HFF-Myc (cell line): ENCODE measurements at places on chromosomes 11 and 22.

GRCh38 chr11:67349036-67349435 is 4.3 kb downstream of the POLD4 start:
- no peak for DNase-seq

DNA sequence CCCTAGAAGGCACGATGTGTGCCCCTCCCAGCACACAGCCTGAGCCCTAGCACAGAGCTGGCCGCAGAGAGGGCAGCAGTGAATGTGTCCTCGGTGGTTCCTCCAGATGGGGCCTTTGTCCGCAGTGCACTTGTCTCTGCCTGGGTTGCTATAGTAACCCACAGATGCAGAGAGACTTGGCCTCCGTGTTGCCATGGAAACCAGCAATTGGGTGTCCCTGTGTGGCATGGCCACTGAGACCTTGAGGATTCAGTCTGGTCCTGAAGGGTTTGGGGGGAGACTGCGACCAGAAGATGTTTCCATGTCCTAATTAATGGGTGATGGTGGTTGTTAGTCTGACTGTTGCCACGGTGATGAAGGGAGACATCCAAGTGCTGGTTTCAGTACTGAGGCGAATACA is 42.6 kb upstream of the TUB start:
- DNase-seq = no peak

GRCh38 chr11:8342821-8343681 is 79.4 kb upstream of the LMO1 start:
- no peak for DNase-seq

DNA sequence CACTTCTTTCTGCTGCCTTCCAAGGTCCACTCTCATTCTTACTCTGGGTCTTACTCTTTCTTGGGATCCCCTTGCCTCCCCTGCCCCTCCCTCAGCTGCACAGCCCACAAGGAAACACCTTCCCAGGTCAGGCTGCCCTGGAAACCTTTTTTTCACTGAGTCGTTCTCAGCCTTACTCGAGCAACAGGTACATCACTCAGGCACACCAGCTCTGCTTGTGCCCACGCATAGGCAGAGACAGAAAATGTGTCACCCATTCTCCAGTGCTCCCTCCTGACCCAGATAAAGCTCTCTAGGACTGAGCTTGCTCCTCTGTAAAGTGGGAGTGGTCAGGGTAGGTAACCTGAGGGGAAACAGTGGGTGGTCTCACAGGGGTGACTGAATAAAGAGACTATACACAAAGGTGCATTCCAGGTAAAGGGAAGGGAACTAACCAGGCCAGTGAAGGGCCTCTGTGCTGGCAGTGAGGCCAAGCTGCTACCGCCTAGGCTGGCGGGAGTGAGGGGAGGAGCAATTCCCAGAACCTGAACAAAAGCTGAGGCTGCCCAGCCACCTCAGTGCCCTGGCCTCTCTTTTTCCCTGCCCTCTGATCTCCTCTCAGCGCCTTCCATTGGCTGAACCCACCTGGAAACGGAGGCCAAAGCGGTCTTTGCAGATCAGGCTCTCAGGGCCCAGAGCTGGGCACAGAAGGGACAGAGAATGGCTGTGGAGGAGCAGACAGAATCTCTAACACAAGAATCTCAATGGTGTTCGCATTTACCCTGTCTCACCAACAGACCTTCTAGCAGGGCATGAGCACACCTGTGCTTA is 15.9 kb downstream of the PRG3 start:
- DNase-seq = no peak

- no peak for DNase-seq
These were observed 5.1 kb downstream of the SYT12 start for GRCh38 chr11:67027943-67028542.

GRCh38 chr11:67638535-67639437 is 777 bp downstream of the TBX10 start:
- no peak for DNase-seq

DNA sequence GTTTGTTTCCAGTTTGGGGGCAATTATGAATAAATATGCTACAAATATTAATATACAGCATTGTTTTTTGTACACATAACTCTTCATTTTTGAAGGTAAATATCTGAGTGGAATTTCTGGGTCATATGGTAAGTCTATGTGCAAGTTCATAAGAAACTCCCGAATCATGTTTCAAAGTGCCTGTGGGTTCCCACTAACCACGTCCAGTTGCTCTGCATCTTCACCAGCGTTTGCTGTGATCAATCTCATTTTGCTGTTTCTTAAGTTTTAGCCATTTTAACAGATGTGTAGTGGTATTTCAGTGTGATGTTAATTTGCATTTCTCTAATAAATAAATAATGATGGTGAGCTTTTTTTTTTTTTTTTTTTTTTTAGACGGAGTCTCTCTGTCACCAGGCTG is 14.2 kb upstream of the CSRP3 start:
- no peak for DNase-seq

DNA sequence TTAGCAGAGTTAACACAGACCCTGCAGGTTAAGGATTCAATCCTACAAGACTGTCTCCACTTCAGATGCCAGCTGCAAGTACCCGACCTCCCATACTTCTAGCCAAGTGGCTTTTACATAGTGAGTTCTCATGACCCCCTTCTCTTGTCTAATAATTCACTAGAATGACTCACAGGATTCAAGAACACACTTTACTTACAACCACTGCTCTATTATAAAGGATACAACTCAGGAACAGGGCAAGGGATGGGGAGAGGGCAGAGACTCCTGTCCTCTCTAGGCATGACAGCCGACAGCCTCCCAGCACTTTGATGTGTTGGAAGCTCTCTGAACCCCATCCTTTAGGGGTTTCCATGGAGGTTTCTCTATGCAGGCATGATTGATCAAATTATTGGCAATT is 60.0 kb downstream of the MYO18B start:
- no peak for DNase-seq

DNA sequence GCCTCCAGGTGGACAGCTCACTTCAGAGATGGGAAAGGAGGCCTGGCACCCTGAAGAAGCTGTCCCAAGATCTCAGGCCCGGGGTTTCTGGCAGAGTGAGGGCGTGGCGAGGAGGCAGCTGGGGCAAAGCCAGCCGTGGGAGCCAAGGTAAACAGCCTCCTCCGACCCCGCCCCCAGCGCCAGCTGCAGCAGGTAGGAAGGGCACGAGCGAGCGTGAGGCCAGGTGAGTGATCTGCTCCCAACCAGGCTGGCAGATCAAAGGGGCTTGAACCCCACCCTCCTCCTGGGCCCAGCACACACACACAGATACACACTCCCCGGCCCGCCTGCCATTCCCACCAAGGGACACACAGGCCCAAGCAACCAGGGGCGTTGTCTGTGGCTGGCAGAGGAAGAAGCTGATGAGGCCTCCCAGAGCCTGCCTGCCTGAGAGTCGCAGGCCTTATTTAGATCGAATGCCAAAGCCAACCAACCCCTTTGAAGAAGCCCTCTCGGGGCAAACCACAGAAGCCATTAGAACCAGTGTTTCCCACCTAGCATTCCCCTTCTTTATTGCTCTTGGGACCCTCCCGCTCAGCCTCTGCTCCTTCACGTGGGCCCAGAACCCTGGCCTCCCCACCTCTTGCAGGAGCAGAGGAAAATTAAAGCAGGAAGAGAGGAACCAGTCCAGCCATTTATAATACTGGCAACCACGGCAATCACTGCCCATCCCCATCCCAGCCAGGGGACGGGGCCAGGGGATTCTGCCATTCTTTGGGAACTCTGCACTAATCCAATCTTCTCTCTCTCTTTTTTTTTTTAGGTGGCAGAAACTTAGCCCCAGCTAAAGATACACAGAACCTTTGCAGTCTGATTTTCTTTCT is 5.0 kb downstream of the PDGFB start:
- no peak for DNase-seq

DNA sequence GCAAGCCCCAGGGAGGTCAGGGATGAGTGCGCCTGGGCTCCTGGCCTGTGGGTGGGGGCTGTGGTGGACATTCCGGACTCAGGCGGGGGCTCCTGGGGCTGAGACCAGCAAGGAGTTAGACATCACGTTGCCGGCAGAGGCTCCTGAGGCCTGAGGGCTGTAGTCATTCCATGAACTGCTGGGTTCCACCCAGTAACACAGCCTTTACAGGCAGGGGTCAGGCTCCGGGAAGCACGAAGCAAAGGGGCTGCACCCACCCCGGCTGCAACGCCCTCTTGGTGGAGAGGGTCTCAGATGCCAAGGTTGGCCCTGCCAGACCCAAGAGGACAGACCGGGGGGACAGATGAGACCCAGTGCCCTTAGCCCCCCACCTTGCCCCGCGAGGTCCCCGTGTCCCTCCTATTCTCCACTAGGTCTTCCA is 9.0 kb downstream of the TNNT3 start:
- DNase-seq = no peak

GRCh38 chr11:1153105-1153950 is 4.4 kb upstream of the MUC5AC start:
- no peak for DNase-seq

DNA sequence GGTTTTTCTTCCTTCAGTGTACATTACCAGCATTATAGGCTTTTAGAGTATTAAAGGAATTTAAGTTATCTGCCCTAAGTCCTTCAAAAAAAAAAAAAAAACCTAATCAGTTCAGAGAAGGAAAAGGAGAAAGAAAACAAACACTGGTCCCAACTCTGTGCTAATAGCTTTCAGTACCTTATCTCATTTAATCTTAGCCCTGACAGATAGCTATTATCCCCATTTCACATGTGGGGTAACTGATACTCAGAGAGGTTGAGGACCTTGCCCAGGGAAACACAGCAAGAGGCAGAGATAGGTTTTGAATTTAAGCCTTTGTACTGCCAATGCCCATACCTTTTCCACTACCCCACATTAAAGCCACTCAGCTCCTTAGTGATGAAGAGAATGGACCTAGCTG is 43.4 kb downstream of the FAT3 start:
- DNase-seq = no peak

DNA sequence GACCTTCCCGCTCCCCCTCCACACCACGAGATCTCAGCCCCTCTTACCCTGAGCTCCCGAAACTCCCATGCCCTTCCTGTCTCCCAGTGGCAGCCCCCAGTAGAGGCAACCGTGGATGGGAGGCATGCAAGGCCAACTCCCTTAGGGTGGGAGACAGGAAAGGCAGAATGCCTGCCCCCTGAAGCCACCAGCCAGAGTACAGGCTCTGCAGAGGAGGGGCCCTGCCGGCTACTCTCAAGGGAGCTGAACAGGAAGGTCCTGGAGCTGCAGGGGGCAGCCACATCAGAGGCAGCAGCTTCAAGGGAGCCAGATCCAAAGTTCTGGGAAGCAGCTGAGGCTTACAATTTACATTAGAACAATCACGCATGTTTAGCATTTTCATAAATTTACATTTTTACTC is 38.3 kb downstream of the PDE2A start:
- DNase-seq = no peak

DNA sequence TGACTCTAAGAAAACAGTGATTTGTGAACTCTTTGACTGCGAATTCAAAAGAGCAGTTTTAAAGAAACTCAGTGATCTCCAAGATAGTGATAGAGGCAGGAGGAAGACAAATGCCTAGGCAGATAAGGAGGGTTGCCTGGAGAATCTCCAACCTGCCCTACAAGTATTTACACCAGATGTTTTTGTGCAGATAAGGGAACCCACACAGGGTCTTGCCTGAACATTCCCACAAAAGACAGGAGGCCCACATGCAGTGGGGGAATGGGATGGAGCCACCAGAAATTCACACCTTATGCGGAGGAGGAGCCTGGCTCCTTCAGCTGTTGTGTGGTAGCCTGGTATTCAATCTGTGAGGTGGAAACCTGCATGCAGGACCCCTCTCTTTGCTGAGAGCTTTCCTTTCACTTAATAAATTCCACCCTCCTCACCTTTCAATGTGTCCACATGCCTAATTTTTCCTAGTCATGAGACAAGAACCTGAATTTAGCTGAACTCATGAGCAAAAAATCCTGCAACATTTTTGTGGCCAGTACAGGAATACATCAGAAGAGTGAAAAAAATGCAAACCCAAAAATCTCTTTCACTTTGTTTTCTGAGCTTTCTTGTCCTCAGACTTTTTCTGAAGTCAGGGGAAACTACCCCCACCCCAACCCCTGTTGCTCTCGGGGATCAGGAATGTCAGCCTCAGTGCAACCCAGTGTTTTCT is 8.1 kb upstream of the GLYAT start:
- no peak for DNase-seq

- DNase-seq = no peak
These were observed 1.5 kb downstream of the INPP5J start for GRCh38 chr22:31124290-31124689.

GRCh38 chr11:81421251-81421860 is 1312.3 kb downstream of the FAM181B start:
- DNase-seq = no peak

GRCh38 chr11:19633276-19633675 is 79.4 kb upstream of the NAV2 start:
- DNase-seq = no peak

DNA sequence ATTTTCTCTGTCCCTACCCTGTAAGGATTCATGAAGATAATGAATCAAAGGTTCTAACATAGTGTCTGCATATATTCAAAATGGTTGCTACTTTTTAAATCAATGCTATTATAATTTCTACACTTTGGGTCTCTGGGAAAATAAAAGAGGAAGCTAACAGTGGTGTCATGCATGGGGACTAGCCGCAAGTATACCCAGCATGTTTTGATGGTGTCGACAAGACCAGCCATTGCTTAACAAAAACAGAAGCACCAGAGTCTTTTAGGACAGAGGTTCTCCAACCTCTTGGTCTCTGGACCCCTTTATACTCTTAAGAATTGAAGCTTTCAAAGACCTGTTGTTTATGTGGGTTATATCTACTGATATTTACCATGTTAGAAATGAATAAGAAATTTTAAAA is 37.8 kb downstream of the RNF141 start:
- DNase-seq = no peak

DNA sequence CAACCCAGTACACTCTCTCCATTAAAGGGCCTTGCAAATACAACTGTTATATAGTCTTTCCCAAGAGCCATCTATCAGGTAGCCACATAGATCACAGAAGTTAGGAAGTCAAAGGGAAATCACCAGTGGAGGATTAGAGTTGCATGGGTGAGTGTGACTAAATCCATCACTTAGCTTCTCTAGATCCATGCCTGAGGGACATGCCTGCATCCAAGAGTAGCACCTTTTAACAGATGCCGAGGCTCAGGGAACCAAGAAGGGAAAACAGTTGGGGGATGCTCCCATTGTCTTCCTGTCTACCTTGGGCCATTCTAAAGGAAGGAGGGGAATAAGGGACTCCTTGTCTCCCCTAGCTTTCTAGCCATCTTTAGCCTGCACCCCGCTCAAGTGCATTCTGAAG is 77.9 kb downstream of the XRRA1 start:
- DNase-seq = no peak

DNA sequence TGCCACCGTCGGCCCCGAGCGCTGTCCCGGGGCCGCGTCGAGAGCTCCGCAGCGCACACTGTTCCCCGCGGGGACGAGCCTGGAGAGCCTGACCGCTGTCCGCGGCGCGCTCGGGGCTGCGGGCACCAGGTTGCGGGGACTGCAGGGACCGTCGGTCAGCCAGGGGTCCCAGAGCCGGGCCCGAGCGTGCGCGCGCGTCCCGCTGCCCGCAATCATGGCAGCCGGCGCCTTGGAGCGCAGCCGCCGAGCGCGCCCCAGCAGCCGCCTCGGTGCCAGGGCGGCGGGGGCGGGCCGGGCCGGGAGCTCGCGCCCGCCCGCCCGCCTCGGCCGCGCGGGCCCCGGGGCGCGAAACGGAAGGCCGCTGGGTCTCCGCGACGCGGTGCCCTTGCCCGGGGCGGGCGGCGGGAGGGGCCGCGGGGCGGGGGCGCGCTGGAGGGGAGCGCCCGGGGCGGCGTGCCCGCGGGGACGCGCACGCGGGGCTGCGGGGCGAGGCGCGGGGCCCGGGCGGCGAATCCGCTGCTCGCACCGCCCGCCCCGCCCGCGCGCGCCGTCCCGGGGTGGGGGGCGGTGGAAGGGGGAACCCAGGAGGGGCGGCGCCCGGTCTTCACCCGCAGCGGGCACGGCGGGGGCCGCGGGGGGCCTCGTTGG is 79.4 kb upstream of the PPARA start:
- no peak for DNase-seq
